ENCODE measurements at places on chromosomes 11 and 22. TPM values are rescaled to one million over a fixed set of nuclear protein-coding genes. Genes with fewer than 3 reads are reported as not detected.

Gene TYR
- total RNA-seq, result not detected

- peak; percentile 32 for ATAC-seq
Observed at GRCh38 chr22:35839841-35840301, 122.2 kb downstream of the APOL5 start.

- no peak for ATAC-seq
Observed at GRCh38 chr22:21940521-21940920, 12.1 kb downstream of the PPM1F start.

DNA sequence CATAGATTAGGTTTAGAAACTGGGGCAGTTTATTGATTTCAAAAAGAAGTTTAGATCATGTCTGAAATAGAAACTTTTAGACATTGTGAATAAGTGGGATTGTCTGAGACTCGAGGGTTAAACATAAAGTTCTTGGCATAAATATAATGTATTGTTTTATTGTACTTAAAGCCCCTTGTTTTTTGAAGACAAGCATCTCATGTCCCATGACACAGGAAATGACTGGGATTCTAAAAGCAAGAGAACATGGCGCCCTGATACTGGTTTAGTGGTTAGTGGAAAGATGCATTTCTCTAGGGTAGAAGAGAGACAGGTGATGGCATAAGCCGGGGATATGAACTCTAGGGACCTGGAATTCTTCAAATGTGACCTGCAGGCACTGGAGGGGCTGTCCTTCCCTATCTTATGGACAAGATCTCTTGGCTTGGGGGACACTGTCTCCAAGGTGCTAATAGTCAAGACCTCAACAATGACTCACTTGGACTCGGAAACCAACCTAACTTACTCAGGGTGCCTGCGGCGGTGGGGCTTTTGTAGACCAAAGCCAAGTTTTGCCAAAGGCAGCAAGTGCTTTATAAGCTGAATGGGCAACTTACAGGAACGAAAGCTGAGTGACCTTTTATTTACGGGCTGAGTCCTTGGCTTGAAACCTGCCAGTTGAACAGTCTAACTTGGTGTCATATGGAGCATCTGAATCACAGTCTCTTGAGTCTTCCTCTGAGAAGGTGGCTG is 48.2 kb downstream of the UBASH3B start:
- no peak for ATAC-seq
